ENCODE measurements at places on chromosomes 4 and X.

- no peak for DNase-seq
Measured at GRCh38 chr4:118770741-118771187, 65.2 kb downstream of the SEC24D start.

GRCh38 chr4:26157541-26157940 lies 163.3 kb upstream of the RBPJ start:
- no peak for DNase-seq

- no peak for DNase-seq
Measured at GRCh38 chr4:42401171-42401570, 3.9 kb downstream of the SHISA3 start.

- DNase-seq, result no peak
Measured at GRCh38 chrX:16418650-16419049, 231.3 kb upstream of the S100G start.

DNA sequence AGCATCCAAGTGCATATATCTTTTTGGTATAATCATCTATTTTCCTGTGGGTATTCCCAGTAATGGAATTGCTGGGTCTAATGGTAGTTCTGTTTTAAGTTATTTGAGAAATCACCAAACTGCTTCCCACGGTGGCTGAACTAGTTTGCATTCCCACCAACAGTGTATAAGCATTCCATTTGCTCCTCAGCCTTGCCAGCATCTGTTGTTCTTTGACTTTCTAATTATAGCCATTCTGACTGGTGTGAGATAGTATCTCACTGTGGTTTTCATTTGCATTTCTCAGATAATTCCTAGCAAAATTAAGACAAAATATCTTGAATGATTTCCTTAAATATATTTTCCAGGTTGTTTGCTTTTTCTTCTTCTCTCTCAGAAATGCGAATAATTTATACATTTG lies 341.1 kb downstream of the GBA3 start:
- DNase-seq, result peak; percentile 81

DNA sequence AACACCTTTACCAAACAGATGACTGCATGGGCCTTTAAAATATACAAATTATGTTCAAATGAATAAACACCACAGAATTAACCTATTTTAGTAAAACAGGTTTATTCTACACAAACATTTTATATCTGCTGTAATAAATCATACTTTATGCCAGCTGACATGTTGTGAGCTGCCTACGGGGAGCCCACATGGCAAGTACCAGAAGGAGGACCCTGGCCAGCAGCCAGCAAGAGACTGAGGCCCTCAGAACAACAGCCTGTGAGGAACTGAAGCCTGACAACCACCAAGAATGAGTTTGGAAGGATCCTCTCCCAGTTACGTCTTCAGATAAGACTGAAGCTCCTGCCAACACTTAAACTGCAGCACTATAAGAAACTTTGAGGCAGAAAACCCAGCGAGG lies 377.0 kb downstream of the PDGFC start:
- no peak for DNase-seq

DNA sequence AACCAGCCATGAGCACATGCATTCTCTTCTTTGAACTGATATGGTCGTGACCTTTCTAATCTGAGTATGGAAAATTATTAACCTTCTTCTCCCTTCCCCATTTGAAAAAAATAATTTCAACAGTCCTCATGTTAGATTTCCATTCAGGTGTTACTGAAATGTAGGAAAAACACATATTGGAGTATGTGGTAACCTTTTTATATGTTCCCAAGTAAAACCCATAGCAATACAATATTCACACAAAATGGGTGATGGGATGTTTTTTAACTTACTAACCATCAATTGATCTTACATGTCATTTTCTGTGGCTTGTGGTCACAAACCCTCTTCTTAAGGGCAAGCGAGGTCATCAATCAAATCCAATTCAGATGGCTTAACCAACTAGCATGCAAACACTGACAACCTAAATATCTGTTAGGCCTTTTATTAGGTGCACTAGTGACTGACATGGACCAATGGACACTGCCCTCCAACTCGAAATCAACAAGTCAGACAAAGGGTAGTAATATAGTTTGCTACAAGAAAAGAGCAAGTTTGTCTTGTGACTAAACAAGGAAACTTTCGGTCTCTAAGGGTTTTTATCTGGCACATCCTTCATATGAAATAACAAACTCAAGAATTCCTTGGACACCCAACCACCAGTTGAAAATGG lies 74.3 kb downstream of the CAMK2D start:
- peak; percentile 76 for DNase-seq

DNA sequence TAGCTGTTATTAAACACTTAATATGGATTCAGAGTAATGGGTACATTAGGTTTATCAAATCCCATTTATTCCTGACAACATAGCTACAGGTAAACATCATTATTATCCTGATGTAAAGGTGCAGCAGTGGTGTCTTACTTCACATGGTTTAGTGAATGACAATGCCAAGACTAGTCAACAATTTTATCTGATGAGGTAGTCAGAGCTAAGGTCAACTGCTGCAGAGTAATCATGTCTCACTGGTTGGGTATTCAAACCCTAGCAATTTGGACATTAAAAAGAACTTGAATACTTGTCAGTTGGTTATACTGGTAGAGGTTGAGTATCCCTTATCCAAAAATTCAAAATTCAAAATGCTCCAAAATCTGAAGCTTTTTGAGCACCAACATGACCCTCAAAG lies 117.6 kb downstream of the MAB21L2 start:
- DNase-seq, result no peak

DNA sequence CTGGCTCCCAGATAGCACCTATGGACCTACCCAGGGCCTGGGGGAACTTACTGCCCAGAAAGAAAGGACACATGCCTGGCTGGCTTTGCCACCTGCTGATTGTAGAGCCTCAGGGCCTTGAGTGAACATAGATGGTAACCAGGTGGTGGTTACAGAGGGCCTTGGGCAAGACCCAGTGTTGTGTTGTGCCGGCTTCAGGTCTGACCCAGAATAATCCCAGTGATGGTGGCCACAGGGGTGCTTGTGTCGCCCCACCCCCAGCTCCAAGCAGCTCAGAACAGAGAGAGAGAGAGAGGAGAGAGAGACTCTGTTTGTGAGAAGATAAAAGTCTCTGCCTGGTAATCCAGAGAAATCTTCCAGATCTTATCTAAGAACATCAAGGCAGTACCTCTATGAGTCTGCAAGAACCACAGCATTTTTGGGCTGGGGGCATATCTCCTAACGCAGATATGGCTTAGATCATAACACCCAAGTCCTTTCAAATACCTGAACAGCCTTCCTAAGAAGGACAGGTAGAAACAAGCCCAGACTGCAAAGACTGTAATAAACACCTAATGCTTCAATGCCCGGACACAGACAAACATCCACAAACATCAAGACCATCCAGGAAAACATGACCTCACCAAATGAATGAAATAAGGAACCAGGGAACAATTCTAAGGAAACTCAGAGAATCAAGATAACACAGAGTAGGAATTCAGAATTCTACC lies 16.3 kb upstream of the RP2 start:
- DNase-seq, result no peak

DNA sequence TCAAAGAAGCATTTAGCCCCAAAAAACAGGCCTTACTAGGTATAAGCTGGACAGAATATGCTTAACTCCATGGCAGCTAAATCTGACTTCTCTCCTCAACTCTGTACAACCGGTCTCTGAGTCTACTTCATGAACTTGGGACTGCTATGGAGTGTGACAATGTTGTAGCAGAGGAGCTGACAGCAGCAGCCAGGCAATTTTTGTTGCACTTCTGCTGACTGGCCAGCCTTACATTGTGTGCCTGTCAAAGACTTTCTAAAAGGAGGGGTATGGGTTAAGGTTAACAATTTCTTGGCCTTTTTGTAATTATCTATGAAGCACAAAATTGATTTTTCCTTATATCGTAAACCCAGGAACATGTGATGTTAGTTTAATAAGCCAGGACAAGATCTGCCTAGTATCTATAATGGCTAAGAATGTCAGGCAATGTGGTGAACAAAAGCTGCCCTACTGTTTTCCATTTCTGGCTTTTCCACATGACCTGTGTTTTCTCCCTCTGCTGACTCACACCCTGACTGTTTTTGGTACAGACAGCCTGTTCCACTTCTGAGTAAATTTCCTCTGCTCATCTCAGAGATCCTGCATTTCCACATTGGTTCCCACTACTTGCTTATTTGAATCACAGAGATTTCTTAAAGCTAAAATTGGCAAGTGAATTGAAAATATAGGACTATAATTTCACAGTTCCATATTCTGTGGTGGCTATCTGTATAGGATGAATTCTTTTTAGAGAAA lies 9.3 kb downstream of the NOX1 start:
- DNase-seq, result peak; percentile 7

Measured in fibroblast of skin of abdomen (primary cell).